Activated CD4-positive, alpha-beta T cell treated with anti-CD3 and anti-CD28 coated beads for 36 hours (primary cell): ENCODE measurements at places on chromosomes 12 and 14.

- DNase-seq = peak; percentile 25
Observed at GRCh38 chr14:54754623-54755386, 147.8 kb downstream of the GCH1 start.

GRCh38 chr12:118582863-118583262, 206.5 kb downstream of the SUDS3 start:
- no peak for DNase-seq

GRCh38 chr12:21827083-21827482, 52.6 kb upstream of the KCNJ8 start:
- no peak for DNase-seq

DNA sequence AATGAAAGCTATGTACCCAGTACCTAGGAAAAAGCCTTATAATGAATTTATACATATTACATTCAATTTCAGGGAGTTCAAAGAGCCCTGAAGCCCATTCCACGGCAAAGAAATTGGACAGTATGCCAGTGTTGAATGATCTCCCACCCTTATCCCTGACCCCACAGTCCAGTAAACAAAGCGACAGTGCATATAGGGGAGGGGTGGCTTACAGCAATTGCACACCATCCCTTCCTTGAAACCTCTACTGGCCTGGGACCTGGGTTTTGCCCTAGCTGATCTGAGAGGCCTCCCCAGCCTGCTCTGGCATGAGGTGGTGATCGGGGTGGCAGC, 17.3 kb upstream of the RND1 start:
- no peak for DNase-seq

DNA sequence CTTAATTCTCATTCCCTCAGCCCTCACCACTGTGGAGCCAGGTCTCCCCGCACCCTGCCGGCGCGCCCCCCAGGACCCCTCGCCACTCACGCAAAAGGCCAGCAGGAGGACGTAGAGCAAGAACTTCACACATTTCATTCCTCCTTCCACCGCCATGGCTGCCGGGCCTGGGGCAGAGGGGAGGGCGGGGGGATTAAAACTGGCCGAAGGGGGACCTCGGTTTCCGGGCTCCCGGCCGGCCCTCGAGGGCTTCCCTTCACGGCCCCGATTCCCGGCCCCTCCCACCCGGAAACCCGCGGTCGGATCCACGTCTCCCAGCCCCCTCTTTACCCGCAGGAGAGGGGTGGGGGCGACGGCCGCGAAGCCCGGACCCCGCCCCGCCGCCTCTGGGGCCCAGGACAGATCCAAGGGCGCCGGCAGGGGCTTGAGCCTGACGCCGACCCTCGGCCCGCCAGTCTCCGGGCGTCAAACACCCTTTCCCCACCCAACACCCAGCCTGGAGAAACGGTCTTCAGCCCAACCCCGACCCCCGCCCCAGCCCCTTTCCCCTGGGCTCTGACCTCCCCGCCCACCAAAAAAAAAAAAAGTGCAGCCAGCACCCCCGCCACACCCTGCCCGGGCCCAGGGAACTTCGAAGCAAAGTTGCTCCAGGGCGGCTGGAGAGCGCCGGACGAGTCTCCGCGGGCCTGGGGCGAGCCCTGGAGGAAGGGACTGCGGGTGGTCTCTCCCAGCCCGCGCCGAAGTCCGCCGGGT, 447 bp downstream of the CD63 start:
- DNase-seq = peak; percentile 45

DNA sequence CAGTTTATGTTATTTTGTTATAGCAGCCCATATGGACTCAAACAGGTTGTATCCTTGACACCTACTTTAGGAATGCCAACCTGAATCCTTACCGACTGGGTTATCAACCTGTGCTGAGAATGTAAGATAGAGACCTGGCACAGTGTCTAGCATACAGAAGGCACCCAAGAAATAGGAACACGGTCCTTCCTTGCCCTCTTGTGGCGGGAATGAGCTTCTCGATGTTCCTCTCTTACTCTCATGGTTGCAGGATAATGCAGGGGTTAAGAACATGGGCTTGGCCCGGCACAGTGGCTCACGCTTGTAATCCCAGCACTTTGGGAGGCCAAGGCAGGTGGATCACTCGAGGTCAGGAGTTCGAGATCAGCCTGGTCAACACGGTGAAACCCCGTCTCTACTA, 6.5 kb downstream of the C12orf43 start:
- DNase-seq = no peak

GRCh38 chr14:103909531-103910261, 18.6 kb upstream of the TDRD9 start:
- DNase-seq = no peak

DNA sequence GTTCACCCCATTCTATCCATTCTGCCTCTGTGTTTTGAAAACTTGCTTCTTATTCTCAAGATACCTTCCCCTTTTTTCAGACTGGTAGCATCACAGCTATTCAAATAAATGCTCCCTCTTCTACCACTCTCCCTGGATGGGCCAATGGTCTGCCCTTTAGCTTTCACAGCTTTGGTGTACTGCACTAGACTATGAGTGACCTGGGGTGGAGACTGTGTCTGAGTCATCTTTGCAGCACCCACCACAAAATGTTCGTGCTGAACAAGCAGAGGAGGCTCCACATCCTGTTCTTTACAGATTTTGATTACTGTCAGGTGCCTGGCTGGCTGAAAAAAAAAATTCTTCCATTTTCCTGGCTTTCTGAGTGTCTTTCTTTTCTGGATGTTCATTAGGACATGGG, 1104.1 kb upstream of the TMEM132C start:
- DNase-seq = peak; percentile 62

DNA sequence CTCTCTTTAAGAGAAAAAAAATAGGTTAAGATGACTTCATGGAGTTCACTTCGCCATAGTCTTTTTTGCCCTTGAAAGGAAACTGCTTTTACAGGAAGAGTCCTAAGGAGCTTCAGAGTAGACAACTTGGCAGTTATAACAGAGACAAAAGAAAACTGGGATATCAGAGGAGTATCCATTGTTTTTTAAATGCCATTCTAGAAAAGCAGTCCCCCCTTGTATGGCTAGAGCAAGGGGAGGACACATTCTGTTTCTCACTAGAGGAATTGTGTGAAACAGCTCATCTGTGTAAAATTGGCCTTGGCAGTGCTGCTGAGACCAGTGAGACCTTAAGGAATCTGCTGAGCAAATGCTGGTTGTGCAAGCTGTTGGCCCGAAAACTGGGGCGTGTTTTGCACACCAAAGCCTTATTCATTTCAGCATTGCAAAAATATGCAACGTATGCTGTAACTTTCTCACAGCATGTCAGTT, 128.0 kb downstream of the GPR135 start:
- no peak for DNase-seq

- no peak for DNase-seq
Observed at GRCh38 chr12:60114169-60114568, 518.3 kb downstream of the SLC16A7 start.

DNA sequence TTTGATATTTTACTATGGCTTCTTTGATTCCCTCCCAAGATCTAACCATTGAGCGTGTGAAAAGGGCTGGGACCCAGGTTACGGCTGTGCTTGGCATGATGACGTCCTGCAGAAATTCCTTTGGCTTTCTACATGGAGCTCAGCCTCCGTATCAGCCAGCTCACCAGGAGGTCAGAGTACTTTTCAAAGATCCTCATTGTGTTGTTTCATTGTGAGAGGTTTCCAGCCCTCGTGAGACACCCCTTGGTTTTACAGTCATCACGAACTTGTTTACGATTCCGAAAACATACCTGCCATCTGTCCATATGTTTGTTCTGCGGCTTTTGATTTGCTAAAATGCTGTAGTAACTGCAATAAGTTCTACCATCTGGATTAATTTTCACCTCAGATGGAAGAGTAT, 453.1 kb downstream of the TMEM121 start:
- DNase-seq = no peak

DNA sequence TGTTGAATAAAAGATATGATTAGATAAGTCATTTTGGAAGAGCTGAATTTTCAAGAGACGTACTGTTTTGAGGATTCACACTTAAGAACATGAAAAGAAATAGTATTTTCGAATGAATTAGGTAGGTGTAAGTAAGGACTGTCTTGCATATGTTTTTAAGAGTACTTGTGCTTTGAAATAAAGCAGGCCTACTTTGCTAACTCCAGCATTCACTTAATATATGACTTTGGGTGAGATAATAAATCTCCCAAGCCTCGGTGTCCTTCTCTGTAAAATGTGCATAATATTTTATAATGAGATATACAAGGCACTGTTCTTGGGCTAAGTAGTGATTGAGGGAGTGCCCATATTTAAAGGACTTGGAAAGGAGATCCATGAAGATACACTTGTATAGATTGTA, 54.6 kb downstream of the WASHC4 start:
- no peak for DNase-seq

DNA sequence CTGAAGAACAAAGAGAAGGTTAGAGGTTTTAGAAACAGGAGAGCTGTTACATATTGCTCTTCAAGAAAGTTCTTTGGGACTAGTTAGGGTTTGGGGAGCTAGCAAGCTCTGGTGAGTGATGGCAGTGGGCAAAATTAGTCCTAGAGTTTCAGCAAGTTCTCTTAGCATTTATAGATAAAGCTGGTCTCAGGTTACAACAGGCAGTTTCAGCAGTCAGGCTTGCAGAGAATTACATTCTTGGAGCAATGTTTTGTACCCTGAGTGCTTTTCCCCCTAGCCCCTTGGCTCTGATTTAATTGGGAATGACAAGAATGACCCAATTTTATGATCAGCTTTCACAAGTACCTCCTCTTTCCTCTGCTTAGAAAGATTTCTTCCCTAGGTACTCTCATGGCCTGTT, 21.4 kb upstream of the EID3 start:
- no peak for DNase-seq

DNA sequence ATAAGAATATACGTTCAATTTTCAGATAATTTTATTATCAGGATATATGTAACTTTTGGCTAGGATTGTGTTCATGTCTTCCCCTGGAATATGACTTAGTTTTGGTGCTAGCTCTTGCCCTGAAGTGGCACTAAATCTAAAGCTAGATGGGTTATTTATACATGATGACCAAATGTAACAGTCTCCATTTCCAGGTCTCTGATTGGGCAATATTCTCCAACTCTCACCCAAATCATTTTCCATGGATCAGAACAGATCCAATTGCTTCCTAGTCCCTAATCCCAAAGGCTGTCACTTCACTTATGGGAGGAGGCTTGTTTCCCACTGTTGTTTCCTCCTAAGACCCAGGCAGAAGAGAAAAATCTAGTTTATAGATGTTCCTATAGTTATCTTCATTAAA, 274.6 kb upstream of the SLC16A7 start:
- no peak for DNase-seq

- no peak for DNase-seq
Observed at GRCh38 chr12:117121441-117121840, 22.2 kb upstream of the TESC start.

DNA sequence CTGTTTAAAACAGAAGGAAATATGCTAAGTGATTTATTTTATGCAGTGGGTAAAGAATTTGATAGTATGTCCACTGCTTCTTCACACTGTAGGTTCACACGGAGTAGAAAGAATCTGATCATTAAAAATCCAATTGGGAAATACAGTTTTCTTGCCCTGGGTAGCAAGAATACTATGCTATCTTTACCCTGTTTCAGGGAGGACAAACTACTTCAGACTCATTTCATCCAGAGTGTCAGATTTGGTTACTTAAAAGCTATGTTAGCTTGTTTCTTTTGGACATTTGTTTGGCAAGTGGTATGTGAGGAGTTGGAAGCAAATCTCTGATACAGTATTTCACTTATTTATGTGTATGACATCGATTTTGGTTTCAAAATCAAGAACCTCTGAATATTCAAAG, 4.3 kb downstream of the FRS2 start:
- DNase-seq = no peak

- no peak for DNase-seq
Observed at GRCh38 chr12:40393026-40393425, 168.2 kb downstream of the LRRK2 start.

DNA sequence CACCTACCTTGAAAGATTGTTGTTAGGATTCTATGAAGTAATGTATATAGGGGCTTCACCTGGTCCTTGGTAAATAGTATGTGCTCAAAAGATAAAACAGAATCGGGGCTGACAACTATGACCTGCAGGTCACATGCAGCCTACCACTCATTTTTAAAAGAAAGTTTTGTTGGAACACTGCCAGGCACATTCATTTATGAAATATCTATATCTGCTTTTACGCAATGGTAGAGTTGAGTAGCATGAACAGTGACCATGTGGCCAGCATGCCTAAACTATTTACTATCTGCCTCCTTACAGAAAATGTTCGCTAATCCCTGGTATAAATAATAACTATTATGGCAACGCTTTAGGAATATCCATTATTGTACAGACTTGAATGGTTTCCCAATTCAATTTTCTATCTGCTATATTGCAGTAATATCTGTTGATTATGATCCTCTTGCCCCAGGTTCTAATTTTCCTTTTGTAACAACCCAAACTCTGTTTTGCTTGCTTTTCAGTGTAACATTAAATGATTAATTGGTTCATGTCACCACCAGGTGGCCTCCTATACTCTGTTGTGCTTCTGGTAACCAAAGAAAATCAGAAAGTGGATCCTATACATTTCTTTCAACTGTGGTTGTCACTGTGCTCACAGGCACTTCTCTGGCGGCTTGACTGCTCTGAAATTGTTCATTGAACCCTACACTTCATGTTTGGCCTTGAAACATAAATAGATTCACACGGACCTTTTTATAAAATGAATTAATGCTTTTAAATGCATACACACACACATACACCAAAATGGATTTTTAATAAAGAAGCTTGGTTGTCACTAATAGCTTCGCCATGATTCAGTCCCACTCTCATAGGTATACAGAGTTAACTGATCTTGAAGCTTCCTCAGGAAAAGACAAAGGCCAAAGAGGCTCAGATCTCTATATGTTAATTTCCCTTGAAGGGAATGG, 227.7 kb upstream of the NPAS3 start:
- DNase-seq = peak; percentile 17

DNA sequence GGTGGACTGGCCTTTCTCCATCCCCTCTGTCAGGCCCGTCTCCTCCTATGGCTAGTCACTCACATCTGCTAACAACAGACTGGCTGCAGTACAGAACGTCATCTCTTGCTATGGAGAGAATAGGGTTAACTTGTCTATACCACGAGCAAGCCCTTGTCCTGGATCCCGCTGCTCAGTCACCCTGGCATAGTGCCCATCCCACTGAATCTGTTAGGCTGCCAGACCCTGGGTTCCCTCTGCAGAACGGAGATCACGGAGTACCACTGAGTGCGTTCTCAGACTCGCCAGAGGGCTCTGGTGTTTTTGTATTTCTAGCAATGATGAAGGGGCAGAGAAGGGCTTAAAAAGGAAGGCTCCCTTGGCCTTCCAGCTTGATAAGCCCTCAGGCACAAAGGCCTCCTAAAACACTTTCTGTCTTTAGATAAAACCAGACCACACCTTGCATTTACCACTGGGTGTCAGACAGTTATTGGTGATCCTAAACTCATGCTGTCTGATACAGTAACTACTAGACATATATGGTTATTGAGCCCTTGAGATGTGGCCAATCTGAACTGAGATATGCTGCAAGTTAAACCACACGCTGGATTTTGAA, 6.3 kb upstream of the NRIP2 start:
- no peak for DNase-seq

- no peak for DNase-seq
Observed at GRCh38 chr14:28756269-28756883, 10.2 kb upstream of the FOXG1 start.

GRCh38 chr12:71236133-71236660, 78.4 kb upstream of the TSPAN8 start:
- no peak for DNase-seq

- DNase-seq = no peak
Observed at GRCh38 chr12:46950094-46950493, 124.3 kb upstream of the SLC38A4 start.
